Effector memory CD8-positive, alpha-beta T cell (primary cell): ENCODE measurements at places on chromosomes 1 and 21.
A peak's percentile ranks its signal among the peaks of the same experiment; 100 is the strongest.

DNA sequence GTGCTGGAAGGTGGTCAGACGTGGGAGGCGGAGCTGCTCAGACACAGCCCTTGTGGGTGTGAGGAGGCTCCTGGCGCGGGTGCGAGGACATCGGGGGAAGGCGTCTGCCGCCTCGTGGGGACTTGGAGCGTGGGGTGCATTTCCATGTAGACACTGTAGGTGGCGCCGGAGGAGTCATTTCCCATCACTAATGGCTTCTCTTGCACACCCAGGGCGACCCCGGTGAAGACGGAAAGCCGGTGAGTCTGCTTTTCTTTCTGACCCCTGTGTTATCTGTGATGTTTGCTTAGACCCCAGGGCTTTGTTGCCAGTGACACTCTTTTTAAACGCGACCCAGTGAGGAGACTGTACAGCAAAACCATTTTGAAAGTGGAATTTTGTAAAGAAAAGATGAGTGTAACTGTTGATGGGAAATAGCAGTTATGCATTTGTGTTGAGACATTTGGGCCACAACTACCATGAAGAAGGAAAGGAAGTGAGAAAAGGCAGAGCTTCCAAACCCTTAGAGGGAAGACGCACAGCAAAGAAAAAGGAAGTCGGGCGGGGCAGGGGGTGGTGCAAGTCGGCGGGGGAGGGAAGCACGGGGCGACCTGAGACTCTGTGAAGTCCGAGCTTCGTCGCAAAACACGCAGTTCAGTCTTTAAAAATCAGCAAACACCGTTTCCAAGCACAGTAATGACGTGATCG, 64.0 kb downstream of the SLC19A1 start:
- DNase-seq = peak; percentile 72

GRCh38 chr1:151716771-151717631, at the start of gene CELF3:
Gene CELF3, minus strand, starts transcription at chr1:151716803. Its CDS starts 783 bp downstream, at chr1:151716020.
- peak; percentile 6 for DNase-seq

DNA sequence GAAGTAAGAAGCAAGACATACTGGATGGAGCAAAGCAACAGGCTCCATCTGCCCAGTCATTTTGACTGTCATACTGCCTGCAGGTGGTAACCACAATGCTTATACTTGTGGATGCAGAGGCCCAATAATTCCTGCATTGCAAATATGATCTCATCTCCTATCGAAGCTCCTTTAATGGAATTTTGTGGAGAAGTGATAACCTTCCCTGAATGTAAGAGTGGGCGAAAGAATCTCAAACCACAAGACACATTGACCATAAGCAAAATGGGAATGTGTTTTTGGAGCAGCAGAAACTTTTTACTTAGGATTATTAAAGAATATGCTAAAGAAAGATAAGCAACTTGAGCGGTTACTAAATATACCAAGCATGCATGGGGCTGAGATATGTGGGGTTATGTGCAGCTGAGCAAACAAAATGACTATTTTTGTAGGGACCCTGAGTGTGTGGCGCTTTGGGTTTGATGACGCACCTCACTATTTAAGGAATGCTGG, 77.4 kb upstream of the BACH1 start:
- DNase-seq = no peak

DNA sequence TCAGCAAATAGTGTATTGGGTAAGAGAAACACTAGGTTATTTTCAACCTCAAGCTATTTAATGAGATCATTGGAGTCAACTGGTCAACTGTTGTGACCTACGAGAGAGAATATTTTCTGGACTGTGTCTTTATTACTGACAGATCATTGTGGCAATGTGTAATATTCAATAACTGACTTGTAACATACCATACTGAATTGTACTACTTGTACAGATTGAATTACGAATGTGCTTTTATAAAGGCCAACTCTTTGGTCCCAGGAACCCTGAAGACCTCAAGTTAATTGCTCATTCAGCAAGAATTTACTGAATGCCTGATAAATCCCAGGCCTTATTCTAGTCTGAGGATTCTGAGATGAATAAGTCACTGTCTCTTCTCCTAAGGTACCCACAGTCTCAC, 56.1 kb upstream of the CAMK1G start:
- DNase-seq = no peak

- no peak for DNase-seq
These were observed 115.9 kb downstream of the IFI44 start for GRCh38 chr1:78765489-78765888.

DNA sequence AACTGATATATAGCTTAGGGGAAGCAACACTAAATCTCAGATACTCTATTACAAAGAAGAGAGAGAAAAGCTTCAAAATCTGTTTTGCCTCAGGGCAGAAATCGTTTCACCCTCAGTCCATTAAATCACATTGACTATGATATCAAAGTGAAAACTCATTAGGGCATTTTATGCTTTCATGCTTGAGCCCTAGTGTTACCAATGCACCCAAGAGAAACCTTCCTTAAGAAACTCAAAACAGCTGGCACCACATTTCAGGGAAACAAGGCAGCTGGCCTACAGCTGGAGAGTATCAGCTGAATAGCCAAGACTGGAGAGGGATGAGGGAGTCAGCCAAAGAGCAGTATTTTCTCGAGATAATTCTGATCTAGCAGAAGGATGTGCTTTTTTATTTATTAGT, 14.9 kb downstream of the COLGALT2 start:
- DNase-seq = no peak

- DNase-seq = no peak
These were observed 56.5 kb downstream of the CDC7 start for GRCh38 chr1:91557039-91557690.

DNA sequence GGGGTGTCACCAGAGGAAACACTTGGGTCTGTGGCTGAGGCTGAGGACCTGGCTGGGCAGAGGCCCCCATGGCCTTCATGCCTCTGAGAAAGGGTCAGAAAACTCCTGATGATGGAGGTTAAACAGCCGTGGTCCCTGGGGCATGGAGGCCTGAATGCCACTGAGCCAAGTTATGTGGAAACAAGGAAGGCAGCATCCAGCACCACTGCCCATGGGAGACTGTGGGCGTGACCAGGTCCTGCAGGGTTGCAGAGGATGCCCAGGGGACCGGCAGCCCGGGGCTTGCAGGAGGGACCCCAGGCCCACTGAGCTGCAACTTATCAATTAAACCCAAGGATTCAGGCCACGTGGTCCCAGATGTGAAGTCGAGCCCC, 18.9 kb upstream of the COL6A2 start:
- no peak for DNase-seq

DNA sequence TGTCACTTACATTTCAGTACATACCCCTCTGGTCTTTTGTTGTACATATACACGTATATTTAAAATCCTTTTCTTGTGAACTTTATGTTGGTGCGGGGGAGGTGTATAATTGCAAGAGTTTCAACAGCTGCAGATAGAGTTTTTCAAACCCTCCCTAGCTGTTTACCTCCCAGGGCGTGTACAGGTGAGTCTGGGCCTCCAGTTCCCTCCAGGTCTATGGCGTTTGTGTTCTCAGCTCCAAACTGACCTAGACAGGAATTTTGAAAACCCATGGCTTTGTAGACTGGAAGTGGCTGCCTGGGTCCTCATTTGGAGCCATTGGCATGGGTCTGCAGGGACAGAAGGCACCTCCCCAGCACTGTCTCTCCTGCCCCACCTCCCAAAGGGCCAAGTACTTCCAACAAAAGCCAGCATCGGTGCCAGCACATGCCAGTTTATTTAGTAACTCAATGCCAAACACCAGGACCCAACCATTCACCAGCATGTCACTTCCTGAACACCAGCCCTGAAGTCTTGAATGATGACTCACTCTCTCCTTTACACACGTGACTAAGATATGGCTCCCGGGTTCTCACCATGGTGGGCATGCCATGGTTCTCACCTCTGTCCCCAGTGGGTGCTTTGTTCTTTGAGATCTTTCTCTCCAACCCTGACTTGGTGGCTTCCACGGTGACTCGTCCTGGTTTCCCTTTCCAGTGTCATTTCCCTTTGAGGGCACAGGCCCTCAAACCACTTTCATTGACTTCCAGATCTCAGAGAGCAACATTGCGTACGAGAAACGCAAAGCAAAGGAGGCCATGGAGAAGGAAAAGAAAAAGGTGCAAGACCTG, 57.3 kb upstream of the EFHD2 start:
- peak; percentile 38 for DNase-seq

GRCh38 chr21:38820471-38821239, 14.9 kb downstream of the ETS2 start:
- no peak for DNase-seq

- DNase-seq = no peak
These were observed 43.6 kb upstream of the TIAM1 start for GRCh38 chr21:31387560-31388186.

GRCh38 chr1:220682901-220683576, 7.1 kb upstream of the C1orf115 start:
- DNase-seq = no peak

- no peak for DNase-seq
These were observed 453.3 kb downstream of the COL11A1 start for GRCh38 chr1:102655034-102655433.

DNA sequence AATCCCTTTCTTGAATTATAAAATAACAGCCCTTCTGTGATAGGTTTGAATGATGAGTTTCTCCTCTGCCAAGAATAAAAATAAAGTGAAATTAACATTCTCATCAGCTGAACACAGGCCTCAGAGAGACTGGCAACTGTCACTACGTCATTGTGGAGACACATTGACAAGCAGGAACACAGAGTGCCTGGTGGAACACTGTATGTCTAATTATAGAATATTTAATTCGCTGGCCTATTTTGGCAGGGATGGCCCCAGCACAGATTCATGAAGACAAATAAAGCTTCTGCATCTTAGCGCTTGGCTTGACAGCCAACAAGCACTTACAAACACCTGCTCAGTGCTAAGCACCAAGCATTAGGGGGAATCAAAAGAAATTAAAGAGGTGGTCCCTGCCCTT, 52.0 kb upstream of the SMYD2 start:
- DNase-seq = no peak

GRCh38 chr1:95287081-95287480, 53.1 kb downstream of the RWDD3 start:
- DNase-seq = no peak

GRCh38 chr1:169115891-169116585, 9.5 kb downstream of the ATP1B1 start:
- DNase-seq = no peak
